ENCODE measurements at places on chromosomes 4 and X.

DNA sequence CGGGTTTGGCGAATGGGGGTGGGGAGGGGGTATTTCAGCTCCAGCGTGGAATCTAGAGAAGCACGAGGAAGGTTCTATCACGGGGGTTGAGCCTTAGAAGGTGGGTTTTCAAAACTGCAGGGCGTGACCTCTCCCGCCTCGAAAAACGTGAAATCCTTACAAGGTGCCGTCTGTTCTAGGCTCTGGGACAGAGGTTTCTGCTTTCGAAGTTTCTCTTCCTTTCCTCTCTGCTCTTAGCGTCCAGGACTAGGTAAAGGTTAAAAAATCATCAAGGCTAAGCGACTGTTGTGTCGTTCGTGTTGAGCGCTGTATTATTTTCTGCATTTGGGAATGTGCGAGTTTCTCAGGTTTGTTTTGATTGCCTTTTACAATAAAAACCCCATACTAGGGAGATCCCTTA lies 1.1 kb downstream of the FHL1 start:
- DNase-seq, result no peak

- no peak for DNase-seq
These were observed 579 bp downstream of the ABCD1 start for GRCh38 chrX:153725039-153725831.

DNA sequence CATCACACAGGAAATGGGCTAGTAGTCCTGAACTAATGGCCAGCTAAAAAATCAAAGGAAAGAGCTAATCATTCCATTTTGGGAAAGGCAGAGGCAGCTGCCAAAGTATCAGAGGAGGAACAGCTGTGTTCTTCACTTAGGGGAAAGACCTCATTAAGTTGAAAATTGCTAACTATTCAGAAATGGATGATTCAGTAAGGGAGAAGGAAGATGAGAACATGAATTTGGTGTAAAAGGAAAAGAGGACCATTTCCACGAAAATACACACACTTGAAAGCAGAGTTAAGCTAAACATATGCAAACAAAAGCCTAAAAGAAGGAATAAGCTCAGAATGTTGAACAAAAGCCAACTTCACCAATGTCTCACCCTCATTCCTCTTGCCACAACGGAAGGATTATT lies 90.4 kb downstream of the PCDH19 start:
- no peak for DNase-seq

- DNase-seq, result no peak
These were observed 637.8 kb downstream of the RAB28 start for GRCh38 chr4:12846368-12846767.

GRCh38 chr4:186096681-186097165 lies 7.8 kb upstream of the FAM149A start:
- no peak for DNase-seq
